CD4-positive, alpha-beta T cell (primary cell): ENCODE measurements at places on chromosomes 6 and 20.
A peak's percentile ranks its signal among the peaks of the same experiment; 100 is the strongest.

DNA sequence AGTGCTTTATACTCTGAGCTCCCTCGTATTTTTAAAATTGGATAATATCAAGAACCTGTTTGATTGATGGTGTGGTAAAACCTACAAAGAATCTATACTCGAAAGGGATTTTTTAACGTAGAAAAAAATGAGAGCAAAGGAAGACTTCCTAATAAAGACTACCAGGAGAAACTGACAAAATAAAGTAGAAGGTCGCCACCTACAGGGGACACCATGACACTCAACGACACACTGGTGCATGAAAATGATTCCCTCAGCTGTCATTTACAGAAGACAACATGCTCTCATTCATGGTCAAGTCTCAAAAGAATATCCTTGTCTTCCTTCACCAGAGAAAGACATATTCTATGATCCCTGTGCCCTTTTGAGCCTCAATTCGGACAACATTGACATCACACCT lies 10.1 kb upstream of the NHSL1 start:
- peak; percentile 9 for DNase-seq

GRCh38 chr6:89042664-89043063 lies 37.9 kb upstream of the PNRC1 start:
- DNase-seq: no peak

GRCh38 chr6:79117752-79118151 lies 39.7 kb upstream of the PHIP start:
- DNase-seq: no peak

- DNase-seq: no peak
These were observed 94.2 kb downstream of the UTRN start for GRCh38 chr6:144379356-144379755.

GRCh38 chr6:80143419-80143937 lies 37.0 kb downstream of the BCKDHB start:
- no peak for DNase-seq

DNA sequence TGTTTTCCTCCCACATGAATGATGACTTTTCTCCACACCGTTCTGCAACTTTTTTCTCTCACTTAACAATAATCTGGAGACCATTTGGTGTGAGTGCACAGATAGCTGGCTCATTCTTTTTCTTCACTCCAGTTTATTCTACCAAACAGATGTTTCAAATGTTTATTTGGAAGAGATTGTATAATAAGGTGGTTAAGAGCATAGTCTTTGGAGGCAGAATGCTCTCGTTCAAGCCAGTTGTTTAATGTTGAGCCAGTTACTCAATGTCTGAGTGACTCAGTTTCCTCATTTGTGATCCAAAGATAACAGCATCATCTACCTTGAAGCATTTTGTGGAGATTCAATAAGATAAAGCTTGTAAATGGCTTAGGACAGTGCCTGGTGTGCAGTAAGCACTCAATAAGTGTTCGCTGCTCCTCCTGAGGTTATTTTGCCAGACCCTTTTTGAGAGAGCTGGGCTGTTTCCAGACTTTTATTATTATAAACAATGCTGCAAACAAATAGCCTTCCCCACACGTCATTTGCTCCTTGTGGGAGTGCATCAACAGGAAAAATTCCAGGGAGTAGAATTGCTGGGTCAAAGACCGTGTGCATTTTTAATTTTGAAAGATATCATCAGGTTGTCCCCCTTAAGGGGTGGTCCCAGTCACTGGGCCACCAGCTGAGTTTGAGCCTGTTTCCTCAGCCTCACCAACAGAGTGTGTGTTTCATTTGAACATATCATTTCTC lies 70.6 kb downstream of the VEGFA start:
- no peak for DNase-seq

DNA sequence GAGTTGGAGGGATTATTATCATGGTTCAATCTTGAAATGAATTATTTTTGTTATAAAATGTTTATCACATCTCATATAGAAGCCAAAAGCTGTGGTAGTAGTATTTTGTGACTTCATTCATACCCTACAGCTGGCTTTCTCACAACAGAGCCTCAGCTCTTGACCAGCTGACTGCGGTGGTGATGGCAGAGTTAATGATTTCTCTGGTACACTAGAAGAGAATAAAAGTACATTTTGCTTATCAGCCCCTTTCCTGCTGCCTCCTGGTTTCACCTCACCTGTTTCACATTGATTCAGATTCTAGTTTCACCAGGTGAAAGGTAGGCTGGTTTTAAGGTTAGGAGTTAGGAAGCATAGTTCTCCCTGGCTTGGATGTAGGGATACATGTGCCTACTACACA lies 55.7 kb downstream of the AFG1L start:
- no peak for DNase-seq

DNA sequence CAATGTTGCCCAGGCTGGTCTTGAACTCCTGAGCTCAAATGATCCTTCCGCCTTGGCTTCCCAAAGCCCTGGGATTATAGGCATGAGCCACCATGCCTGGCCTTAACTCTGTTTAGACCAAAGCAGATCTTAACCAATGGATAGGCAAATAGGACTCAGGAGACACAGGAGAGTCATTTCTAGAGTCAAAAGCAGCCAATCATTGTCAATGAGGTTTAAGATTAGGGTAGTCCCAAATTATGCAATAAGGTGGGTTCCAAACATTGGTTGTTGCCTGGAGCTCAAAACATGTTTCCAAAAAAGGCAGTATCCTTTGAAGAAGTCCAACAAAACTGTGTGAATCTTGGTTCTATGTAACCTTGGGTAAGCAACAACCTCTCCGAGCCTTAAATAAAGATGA lies 95.7 kb upstream of the JARID2 start:
- DNase-seq: no peak

- DNase-seq: no peak
These were observed 54.2 kb downstream of the RALY start for GRCh38 chr20:34047917-34048316.

- DNase-seq: no peak
These were observed 65.9 kb downstream of the FAM135A start for GRCh38 chr6:70479236-70479635.

- no peak for DNase-seq
These were observed 106.1 kb downstream of the CEBPB start for GRCh38 chr20:50296450-50297375.

DNA sequence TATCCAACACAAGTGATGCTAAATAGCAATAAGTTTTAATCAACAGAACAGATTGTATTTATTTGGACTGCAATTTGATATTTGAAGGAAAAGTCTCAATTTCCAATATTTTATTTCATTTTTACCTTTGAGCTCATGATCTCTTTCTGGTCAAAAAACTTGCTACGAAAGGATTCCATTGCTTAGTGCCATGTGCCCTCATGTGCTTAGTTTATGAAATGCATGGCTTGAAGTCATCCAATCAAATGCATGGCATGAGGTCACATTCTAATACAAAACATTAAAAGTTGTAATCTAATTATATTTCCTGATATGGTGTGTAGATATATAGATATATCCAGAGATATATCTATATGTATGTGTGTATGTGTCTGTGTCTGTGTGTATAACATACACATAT lies 321.2 kb upstream of the ADGRB3 start:
- no peak for DNase-seq

GRCh38 chr6:137933696-137934095 lies 66.6 kb downstream of the TNFAIP3 start:
- no peak for DNase-seq

DNA sequence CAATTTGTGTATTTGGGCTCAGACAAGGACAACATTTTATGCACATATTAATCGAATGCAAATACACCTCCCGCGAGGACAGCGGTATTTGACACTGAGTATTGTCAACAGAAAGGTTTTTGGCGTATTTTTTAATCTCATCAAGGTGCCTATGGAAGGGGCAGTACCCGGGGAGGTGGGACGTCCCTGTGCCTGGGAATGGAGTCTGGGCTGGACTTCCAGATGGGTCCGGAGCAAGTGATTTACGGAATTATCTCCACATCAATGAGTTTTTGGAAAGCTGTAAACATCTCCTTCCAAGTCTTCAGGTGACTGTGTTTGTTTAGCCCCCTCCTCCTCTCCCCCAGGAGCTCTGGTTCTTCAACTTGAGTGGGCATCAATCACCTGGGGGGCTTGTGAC lies 39.8 kb downstream of the PRR18 start:
- no peak for DNase-seq

DNA sequence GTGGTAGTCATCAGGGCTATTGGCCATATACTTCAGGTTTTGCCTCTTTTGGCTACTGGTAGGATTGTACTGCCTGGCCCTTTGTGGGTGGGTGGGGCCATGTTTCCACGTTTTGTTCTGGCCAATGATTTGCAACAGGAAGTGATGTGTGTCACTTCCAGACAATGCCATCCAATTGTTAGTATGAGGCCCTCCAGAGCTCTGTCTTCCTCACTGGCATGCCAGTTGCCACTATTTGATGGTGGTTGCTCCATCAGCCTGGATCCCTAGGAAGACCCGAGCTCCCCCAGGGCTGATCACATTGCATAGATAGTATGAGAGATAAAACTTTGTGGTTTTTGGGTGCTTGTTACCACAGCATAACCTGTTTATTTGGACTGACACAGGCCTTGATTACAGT lies 7.7 kb upstream of the LRRN4 start:
- no peak for DNase-seq

- DNase-seq: no peak
These were observed 74.3 kb downstream of the EFHC1 start for GRCh38 chr6:52494298-52495072.

- no peak for DNase-seq
These were observed 41.7 kb downstream of the LRRN4 start for GRCh38 chr20:6012179-6012578.

DNA sequence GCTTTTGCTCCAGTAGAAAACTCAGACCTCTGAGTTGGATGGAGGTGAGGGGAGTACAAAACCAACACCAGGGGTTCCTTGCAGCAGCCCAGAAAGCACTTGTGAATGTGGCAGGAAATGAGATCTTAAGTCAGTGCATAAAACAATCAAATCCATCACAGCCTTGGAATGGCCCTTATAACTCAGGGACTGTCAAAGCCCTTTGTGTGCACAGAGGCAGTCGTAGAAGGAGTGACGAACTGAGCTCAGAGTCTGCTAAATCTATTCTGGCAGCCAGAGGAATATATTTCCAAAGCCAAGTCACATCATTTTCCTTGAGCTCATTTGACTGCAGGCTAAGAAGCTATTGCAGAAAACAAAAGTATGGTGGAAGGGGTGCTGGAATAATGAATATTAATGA lies 676.6 kb downstream of the DHX35 start:
- DNase-seq: no peak

- no peak for DNase-seq
These were observed 10.5 kb upstream of the PTGIS start for GRCh38 chr20:49578436-49578835.

- DNase-seq: no peak
These were observed 312.9 kb downstream of the GJA1 start for GRCh38 chr6:121748376-121748775.

GRCh38 chr6:5135788-5136376 lies 50.7 kb downstream of the PPP1R3G start:
- no peak for DNase-seq

DNA sequence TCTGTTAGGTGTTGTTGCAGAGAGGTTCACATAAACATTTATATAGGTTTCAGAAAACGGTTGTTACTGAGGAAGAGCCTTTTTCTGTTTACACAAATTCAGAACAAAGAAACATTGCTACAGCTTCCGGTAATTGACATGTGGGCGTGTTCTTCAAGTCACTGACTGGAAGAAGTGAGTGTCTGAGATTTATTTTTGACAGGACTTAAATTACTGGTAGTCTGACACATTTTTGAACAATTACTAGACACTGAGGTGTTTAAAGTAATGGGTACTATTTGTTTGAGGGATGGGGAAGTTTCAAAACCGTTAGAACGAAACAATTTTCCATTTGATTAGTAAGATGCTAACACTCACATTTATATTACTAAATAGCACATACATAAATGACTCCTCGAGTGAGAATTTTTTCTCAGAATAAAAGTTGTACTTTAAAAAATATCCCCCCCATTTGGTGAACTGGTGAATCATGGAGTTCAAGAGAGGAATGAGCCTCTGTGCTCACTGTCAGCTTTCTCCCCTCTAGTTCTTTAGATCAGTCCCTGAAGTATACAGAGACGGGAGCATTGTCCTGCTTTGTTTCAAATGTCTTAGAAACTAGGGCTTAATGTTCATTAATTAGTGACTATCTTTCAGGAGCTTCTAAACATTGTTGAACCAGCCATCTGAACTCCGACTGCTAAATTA lies 98.7 kb downstream of the TSHZ2 start:
- no peak for DNase-seq

DNA sequence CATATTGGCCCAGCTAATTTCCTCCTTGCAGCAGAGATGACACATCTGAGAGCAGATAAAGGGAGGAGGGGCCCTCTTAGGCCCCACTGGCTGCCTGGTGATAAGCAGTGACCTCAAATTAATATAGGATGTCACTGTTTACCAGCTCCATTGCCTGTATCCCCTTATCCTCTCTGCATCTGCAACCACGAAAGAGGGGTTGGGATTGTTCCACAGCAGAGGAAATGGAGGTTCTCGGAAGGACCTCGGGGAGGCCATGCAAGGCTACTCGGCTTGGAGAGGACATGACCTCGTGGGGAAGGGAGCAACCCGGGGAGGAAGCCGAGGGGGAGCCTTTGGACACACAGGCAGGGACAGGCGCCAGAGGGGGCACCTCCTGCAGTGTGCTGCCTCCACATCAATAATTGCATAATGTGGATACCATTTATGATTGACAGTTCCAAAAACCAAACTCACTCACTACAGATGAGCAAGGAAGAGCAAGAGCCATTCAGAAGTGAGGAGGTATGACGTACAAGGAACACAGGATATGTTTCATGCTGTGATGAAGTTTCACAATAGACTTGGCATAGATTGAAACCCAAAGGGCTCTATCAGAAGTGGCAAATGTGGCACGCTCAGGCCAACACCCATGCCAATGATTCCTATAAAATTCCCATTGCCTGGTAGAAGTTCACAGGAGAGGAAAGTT lies 177.2 kb upstream of the RNF24 start:
- DNase-seq: no peak

GRCh38 chr6:94389218-94389617 lies 969.9 kb upstream of the EPHA7 start:
- DNase-seq: no peak

DNA sequence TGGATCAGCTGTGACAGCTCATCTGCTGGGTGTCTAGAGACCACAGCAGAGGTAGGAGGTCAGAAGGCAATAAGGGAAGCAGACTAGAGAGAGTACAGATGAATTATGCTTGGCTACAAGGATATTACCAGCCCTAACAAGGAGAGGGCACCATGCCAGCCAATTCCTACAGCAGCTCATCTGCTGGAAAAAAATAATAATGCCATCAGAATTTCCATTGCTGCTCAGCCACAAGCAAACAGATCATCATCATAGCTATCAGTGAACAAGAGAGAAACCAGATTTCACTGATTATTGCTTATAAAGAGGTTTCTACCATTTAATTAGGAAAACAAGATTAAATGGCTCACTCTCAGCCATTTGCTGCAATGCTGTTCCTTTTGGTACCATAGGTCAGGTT lies 66.5 kb downstream of the PSMG4 start:
- DNase-seq: no peak

DNA sequence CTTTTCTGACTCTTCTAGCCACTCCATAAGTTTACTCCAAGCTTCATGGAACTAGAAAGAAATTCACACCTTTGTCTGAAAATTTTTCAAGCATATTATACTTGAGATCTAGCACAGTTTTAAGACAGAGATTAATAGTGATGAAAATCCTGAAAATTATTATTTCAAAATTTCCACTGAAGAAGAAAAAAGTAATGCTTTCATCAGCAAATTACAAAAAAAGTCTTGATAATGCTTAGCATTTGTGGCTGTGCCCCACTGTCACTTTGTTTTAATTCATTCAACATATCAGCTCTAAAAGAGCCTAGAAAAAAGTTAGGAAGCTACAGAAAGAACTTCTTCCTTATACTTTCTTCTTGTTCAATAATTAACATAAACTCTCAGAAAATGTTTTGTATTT lies 153.1 kb downstream of the DST start:
- DNase-seq: no peak
